ENCODE measurements at places on chromosomes 3 and 15.

DNA sequence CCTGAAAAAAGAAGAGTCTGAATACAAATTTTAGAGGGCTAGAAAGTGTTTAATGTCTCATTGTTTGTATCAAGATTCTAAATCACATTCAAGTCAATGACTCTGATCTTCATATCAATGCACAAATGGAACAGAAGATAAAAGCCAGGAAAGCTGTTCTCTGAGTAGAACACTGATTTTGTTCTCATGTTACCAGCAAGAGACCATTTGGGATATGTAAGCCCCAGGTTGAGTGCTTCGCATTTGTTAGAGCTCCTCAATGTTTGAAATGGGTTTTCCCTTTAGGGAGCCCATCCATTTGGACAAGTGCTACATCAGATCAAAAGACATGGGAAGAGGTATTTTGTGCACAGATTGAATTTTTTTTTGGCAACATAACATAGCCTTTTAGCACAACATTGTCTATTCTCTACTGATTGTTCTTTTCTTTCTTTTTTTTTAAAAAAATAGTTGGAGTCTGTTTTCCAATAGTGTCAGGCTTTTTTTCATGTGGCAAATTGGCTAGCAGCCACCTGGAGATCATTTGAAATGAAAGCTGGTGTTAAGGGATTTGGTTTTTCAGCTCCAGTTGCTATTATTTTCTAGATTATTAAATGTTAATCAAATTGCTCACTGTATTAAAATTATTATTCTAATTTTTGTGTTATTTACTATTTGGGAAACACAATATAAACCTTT is 74.5 kb upstream of the ZPLD1 start:
- no peak for DNase-seq

GRCh38 chr15:54519577-54519976 is 541.3 kb downstream of the UNC13C start:
- no peak for DNase-seq

GRCh38 chr3:197124713-197125112 is 95.1 kb upstream of the MELTF start:
- DNase-seq = no peak

DNA sequence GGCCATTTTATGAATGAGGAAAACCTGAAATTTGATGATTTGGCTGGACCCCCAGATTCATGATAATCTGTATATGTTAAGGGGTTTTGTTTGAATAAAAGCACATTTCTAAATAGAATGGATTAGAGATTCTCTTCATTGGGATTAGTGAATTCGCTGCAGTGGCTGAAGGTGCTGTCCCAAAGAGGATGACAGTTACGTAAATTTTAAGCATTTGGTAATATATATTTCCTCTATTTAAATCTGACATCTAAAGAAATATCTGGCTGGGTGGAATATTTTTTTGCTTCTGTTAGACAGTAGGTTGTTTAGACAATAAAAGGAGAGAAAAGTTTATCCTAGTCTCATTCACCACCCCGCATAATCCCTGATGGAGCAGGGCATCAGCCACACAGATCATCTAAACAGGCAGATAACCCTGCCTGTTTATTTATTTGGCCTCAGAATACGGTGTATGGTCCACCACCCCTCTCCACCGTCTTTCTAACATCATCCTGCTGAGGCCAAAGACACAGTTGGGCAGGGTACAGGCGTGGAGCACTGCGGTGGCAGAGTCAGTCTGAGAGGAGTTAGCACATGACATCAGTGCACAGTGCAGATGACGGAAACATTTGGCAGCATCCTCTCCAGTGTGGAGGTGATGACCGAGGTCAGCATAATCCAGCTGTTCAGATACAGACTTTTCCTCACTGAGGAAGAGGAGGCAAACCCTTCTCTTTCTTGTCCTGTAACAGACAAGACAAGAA is 20.4 kb upstream of the NFKBIZ start:
- DNase-seq = peak; percentile 31

GRCh38 chr3:43180027-43180426 is 74.1 kb upstream of the POMGNT2 start:
- DNase-seq = peak; percentile 84

DNA sequence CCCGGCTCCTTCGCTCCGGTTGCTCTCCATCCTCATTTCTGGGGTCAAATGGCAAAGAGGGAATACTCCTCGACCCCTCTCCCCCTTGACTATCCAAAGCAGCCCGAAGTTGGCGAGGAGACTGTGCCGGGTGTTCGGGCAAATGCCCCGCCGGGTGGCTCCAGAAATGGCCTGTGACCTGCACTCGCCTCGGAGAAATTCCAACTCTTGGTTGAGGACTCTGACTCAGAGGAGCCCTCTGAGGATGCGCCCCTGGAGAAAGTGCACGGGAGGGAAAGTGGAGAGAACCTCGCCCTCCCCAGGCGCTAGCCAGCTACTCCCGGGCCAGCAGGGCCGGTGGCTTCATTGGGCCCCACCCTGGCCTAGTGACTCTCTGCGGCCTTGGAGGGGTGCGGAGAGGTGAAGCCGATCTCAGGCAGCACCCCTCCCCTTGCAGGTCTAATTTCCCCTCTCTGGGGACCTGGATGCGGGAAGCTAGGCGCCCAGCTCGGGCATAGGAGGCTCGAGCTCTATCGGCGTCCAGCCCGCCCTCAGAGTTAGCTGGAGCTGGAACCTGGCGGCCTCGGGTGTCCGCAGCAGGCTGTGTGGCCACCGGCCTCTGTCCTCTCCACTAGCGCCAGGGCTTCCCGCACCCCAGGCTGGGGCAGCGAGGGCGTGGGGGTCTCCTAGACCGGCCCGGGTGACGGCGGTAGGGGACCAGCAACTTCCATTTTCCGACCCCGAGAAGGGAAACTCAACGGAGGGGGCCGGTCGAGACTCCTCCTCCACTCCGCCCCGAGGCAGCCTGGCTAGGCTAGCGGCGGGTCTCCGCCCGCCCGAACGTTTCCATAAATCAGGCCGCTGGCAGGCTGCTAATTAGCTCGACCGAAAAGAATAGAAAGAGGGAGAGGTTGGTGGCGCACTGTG is 29.4 kb downstream of the NR2F2 start:
- DNase-seq = no peak

DNA sequence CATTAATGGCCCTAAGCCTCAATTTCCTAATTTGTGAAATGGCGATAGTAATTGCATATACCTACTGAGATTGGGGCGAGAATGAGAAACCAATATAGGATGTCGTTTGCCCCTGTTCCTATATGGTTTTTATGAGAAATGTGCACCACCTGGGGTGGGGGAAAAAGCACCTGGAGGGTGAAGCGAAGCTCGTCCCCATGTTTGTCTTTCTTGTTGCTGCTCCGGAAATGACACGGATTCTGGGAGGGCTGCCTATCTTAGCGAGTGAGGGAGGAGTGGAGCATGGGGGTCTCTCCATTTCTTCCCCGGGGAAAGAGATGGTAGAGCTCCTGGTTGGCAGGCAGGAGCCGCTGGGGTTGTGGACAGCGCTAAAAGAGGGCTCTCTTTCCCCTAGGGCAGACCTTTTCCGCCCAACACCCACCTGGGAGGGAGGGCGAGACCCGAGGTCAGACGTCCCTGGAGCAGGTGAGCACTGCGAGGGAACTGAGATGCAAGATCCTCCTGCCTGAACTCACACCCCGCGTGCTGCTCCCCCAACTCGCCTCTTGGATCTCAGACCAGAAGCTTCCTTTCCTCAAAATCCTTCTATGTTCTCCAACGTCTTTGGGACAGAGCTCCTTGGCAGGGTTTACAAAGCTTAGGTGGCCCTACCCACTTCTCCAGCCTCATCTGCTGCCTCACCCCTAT is 5.6 kb upstream of the BAHD1 start:
- DNase-seq = no peak

DNA sequence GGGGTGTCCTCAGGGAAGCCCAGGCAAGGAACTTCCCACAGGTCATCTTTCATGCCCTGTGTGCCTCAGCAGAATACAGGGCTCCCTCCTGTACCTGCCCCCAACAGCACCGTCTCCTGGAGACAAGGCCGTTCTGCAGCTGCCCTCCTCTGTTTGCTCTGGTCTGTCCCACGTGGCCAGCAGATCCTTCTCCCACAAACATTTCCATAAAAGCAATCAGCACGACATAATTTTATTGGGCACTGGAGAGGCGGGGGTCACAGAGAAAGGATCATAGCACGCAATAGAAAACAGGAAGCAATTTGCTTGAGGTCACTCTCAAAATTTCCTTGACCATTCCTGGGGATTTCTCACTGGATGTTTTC is 29.4 kb downstream of the STARD5 start:
- DNase-seq = no peak

- DNase-seq = no peak
Measured at GRCh38 chr3:77283108-77283507, 243.2 kb downstream of the ROBO2 start.

DNA sequence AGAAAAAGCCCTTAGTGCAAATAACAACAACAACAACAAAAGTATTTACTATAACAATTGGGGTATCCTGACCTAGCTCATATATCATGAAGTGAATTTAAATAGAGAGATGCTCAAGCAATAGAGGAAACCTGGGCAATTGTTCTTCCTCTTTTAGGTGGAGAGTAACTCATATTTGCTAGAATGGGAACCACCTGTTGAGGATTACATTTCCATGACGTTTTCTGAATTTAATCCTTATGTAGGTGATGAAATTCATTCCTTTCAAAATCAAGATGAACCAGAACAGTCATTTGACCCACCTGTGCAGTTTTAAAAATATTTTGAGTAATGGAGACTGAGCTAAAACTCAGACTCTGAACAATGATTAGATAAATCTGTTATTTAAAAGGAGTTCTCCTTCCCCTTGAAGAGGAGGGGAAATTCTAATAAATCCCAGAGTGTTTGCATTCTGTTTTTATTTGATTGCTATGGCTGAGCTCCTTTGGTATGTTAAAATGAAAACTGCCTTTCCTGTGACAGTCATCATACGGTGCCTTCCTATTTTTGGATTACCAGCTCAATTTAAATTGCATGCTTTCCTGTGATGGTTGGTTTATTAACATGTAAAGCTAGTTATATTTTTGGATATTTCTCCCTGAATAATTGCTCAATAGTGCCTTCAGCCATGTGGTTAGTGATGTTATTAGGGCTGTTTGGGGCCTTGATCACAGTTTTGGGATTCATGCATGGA is 24.3 kb downstream of the VPS8 start:
- DNase-seq = no peak

GRCh38 chr3:152280539-152280938 is 11.8 kb downstream of the MBNL1 start:
- DNase-seq = no peak

GRCh38 chr15:81608309-81608829 is 234.4 kb upstream of the TMC3 start:
- no peak for DNase-seq

GRCh38 chr3:195023576-195023975 is 247.4 kb downstream of the XXYLT1 start:
- DNase-seq = no peak

- DNase-seq = no peak
Measured at GRCh38 chr3:131782751-131783150, 252.1 kb downstream of the CPNE4 start.

DNA sequence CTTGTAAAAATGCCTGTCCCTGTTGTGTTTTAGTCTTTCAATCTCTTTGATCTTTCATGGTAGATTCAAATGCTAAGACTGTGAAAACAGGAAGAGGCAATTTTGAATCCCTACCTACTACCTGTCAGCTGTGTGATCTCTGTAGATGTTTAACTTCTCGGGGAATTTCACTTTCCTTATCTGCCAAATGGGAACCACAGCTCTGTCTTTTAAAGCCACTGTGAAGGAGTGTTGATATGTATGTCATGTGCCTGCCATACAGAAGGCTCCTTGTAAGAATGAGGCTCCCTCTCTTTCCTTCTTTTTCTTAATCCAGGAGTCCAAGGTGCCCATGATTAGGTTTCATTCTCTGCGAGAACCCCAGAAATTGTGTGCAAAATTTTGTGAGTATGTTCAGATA is 139.6 kb upstream of the ADAMTS9 start:
- DNase-seq = no peak

DNA sequence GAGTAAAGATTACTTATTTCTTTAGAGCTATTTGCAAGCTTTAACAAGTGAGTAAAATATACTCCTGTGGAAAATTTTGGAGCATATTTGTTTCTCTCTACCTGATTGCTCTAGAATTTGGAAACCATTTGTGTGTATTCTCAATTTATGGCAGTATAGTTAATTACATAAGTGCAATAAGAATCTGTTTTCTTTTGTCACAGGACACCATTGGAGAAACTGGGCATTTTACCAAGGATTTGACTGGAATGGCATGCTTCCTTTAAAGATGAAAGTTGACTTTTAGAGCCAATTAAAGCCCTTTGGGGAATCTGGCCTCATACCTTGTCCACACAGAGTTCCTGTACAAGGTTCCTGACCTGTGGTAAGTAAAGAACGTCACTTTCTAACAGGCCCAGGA is 38.4 kb downstream of the PAQR5 start:
- DNase-seq = no peak

DNA sequence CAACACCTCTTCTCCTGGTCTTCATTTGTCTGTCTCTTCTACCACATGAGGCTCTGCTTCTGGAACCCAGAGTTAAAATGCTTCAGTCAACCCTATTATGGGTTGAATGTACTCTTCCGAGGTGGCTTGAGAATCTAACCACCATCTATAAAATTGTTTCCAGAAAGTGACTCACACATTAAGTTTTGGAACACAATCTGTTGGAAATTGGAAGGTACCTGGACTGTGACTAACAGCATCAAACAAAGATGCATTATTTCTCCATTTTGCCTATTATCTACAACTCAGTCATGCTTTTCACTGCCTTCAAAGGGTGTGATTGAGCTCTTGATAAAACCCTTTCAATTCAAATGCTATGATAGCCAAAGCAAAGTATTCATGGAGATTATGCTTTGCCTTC is 499.0 kb upstream of the SEMA6D start:
- no peak for DNase-seq

- no peak for DNase-seq
Measured at GRCh38 chr3:55541016-55541415, 53.9 kb upstream of the WNT5A start.

GRCh38 chr3:174775603-174776002 is 83.5 kb upstream of the NAALADL2 start:
- no peak for DNase-seq

GRCh38 chr3:8555725-8556472 is 54.3 kb downstream of the LMCD1 start:
- DNase-seq = no peak

- DNase-seq = no peak
Measured at GRCh38 chr3:10518506-10519150, 13.2 kb upstream of the ATP2B2 start.
